ENCODE measurements at places on chromosomes 7 and 10.

DNA sequence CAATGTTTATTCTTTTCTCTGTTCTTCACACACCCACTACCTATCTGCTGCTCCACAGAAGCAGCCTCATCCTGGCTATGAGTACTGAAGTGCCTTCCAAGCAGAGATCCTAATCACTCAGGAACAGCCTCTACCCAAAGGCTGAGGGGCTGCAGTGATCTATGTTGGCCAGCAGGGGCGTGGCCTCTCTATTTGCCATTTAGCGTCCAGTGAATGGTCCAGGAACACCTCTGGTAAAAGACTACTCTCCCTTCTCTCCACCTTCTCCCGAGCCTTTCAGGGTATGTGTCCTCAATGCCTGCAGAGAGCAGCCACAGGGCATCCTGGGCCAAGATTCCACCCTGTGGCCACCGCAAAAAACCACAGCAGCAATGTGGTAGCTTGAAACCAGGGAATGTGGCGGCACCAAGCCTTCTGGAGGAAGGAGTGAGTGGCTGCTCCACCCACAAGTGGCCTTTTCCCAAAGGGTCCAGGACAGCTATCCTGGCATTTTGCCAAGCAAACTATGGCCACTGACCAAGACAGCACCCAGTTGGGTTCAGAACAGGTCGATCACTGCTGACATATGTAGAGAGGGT lies 70.9 kb downstream of the SYPL1 start:
- DNase-seq, result no peak

DNA sequence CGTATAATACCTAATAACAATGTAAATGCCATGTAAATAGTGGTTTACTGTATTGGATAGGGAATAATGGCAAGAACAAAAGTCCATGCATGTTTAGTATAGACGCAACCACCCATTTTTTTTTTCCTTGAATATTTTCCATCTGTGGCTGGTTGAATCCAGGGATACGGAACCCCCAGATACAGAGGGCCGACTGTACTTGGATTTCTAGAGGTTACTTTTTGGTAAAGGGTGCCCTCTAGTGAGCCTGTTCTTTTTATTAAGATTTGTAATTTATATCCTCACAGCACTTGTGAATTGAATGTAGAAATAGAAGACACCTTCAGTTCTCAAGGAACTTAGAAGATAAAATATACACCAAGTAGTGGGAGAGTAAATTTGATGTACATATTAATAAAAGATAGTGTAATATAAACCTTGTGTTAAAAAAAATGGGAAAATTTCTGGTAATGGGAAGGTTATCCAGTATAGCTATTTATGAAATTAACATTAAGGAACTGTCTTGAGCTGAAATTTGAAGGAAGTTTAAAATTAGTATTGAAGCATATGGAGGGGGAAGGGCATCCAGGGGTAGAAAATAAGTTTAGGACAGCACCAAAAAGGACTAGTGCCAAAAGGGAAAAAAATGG lies 32.0 kb downstream of the EXOC6 start:
- DNase-seq, result no peak

DNA sequence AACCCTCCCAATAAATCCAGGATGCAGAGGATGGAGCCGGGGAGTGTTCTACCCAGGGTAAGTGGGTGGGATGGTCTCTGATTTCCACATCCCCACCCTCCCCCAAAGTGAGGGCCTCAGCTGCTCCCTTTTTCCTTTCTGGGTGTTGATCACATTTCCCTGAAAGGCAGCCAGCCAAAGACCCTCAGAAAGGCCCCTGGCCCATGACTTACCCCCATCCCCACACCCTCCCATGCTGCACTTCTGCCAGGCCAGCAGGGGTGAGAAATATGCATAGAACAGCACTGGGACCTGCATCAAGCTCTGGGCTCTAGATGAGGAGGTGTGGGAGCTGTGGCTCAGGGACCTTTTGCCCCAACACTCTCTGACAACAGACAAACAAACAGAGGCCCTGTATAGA lies 927.3 kb upstream of the ZNF722 start:
- no peak for DNase-seq

DNA sequence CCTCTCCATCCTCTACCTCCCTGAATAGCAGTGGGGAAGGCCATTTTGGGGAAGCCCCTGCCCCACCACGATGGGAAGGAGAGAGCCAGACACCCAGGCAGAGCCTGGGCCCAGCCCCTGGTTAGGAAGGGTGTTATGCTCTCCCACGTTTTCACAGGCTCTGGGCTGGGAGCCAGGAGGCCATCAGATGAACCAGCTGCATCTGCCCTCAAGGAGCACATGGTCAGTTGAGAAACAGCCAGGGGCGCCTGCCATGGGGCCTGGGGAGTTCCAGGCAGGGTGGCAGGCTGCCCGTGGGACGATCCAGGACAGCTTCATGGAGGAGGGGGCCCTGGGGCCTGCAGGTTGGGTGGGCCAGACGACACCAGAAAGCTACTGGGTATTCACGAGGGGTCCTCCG lies 47.5 kb downstream of the CAMK2B start:
- DNase-seq, result no peak

DNA sequence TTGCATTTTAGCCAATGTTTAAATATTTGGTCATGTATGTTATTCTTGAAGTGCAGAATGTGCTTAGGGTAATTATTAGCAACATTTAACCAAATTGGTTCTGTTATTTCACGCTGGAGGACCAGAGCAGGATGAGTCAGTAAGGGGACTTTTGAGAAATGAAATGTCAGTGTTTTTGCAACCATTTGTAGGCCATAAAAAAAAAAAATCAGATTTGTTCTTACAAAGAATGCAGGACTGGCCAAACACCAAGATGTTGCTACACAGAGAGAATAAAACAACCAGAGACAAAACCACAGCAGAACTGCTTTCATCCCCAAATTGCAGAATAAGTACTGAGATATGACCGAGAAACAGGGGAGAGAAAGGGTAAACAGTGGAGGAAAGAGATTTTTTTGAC lies 62.1 kb downstream of the TPST1 start:
- DNase-seq, result no peak
